ENCODE measurements at places on chromosomes 12 and 14. TPM values are rescaled to one million over a fixed set of nuclear protein-coding genes. Genes with fewer than 3 reads are reported as not detected.

Gene IL22
- not detected for total RNA-seq

Gene THAP2
- total RNA-seq = 15.7 TPM

Gene PTPN6
- 24.5 TPM for total RNA-seq

Gene TMEM119
- 12.4 TPM for total RNA-seq

Gene C2CD5
- 34.5 TPM for total RNA-seq

Gene CEBPE
- total RNA-seq = not detected

- H3K36me3 ChIP-seq = no peaks in the 10 kb centered on the region
- no peak overlapping the region for H3K4me3 ChIP-seq
- DNase-seq = no peak
- H3K27ac ChIP-seq = no peak overlapping the region
- H3K4me1 ChIP-seq = no peaks in the 10 kb centered on the region
These were observed 7.9 kb downstream of the TRIM9 start for GRCh38 chr14:51087031-51087441.
